Right ventricle myocardium superior (tissue), 1 donor: ENCODE measurements at places on chromosomes 5 and 9.

GRCh38 chr9:31027678-31028077 lies 1356.8 kb upstream of the ACO1 start:
- DNase-seq: no peak

GRCh38 chr9:32384364-32385151 lies at the start of gene ACO1:
ACO1 (plus strand) TSS chr9:32384643; CDS start chr9:32405507, 20,864 bp downstream.
- peak; percentile 94 for DNase-seq

DNA sequence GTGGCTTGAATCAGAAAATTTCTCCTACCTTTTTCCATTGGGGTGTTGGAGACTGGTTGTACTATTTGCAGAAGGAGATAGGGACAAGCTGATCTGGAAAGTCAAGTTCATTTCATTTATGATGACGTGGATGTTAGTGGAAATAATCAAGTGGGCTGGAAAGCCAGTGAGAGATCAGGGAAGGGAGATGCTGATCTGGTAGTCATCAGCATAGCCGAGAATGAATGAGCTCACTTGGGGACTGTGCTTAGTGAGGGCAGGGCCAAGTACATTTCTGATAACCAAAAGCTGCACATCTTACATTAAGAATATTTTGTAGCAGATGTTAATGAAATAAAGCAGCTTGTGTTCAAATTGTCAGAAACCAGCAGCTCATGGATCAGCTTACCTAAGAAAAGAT lies 12.1 kb downstream of the MAN2A1 start:
- DNase-seq: no peak

GRCh38 chr5:995318-995717 lies 13.3 kb upstream of the NKD2 start:
- DNase-seq: peak; percentile 20

- DNase-seq: peak; percentile 57
These were observed 90.8 kb upstream of the ZNF618 start for GRCh38 chr9:113785334-113785733.

- DNase-seq: no peak
These were observed 90.9 kb upstream of the COX7C start for GRCh38 chr5:86526811-86527348.
